ENCODE measurements at places on chromosomes 13 and 19.

DNA sequence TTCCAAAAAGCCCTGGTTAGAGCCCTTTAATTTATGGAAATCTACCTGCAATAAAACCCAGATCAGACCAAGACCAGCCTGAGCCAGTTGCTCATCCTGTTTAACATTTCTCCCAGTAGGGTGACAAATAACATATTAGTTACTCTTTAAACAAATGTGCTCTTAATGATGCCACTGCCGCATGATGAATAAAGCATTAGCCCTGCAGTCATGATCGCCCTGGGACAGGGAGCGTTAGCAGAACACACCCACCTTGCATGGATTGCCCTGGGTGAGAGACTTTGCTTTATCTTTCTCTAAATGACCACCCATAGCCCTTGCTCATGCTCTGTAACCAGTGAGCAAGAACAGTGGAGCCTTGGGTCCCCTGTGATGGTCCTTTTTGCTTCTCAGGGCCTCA is 362.4 kb downstream of the ENOX1 start:
- DNase-seq, result no peak

DNA sequence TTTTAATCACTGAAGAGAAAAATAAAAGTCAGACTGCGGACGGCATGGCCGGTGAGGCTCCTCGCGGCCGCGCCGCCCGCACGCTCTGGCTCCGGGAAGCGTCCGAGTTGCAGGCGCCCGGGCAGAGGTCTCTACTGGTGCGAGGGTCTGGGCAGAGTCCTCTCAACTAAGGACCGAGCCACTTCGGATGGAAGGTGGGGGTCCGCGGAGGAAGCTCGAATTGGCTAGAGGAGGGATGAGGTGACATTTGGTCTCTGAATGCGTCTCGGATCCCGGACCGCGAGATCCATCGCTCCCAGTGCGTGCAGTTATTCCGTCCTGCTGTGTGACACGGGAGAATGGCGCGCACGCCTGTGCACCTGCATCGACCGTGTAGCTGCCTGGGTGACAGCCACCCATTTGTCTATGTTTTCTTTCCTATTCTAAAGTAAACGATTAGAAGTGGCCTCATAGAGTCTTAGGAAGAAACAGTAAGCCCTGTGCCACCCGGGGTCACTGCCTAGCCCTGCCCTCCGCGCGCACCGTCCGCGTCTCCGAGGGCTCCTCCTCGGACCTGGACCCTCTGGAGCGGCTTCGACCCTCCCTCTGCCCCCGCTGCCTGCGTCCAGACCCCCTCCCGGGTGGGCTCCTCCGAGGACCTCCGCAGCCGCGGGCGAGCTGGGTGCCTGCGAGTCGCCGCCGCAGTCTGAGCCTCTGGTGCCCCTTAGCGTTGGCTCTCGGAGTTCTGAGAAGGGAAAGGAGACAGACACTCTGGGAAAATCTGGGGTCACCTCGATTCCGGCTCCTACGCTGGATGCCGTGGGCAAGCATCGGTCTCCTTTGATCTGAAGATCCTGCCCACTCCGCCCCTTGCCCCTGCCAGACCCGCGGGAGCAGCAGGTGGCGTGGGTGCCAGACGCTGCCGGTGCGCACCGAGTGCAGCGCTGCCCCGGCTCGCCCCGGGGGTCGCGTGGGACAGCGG is 347.4 kb downstream of the LIG4 start:
- no peak for DNase-seq

DNA sequence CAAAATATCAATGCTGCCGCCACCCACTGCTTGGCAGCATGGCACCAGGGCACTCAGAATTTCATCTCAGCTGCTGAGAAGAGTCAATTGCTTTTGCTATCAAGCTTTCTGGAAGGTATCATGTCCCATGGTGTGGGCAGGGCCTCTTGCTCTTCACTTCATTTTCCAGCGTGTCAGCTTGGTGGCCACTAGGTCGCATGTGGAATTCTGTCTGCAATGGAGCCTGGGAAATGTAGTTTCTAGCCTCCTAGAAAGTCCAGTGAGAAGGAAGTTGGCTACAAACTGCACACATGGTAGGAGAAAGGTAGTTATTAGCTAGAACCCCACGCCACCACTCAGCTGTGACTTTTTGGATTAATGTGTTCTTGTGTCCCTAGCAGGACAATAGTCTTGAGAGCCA is 105.3 kb downstream of the MYO16 start:
- DNase-seq, result no peak

DNA sequence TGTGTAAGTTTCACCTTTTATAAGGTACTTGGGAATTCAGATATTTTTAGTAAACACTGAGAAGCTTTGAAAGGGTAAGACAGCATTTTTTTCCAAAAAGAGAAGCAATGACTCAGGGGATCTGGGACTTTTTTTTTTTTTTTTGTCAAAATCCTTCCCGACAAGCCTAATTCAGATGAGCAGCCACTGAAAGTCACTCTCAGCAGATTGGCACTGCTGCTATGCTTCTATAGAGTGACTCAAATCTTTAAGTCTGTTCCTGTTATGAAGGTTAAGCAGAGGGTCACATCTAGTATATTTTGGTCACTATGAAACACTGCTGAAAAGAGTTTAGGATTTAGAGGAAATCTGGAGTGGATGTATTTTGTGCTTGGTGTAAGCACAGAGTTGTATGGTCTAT is 571.1 kb downstream of the MYO16 start:
- no peak for DNase-seq

- DNase-seq, result no peak
Observed at GRCh38 chr13:30363725-30364124, 56.4 kb upstream of the KATNAL1 start.

DNA sequence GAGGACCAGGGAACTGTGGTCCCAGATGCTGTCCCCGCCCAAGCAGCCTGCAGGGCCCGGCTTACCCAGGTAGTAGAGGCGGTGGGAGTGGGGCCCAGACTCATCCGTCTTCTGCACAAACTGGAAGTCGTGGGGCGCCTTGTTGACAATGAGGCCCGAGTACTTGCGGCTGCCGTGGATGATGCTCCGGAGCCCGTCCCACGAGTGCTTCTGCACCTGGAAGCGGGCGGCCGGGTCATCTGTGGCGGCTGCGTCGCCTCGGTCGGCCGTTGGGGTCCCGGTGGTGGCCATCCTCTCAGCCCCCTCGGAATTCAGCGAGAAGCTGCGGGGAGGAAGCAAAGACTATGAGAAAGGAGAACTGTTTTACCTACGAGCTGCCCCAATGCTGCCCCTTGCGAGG is 9.6 kb downstream of the DPP9 start:
- DNase-seq, result no peak

GRCh38 chr13:36555151-36555986 is 118.5 kb upstream of the SERTM1 start:
- DNase-seq, result no peak

- no peak for DNase-seq
Observed at GRCh38 chr19:5448374-5448773, 6.8 kb upstream of the ZNRF4 start.

- DNase-seq, result no peak
Observed at GRCh38 chr13:73731564-73731963, 402.6 kb downstream of the KLF12 start.

DNA sequence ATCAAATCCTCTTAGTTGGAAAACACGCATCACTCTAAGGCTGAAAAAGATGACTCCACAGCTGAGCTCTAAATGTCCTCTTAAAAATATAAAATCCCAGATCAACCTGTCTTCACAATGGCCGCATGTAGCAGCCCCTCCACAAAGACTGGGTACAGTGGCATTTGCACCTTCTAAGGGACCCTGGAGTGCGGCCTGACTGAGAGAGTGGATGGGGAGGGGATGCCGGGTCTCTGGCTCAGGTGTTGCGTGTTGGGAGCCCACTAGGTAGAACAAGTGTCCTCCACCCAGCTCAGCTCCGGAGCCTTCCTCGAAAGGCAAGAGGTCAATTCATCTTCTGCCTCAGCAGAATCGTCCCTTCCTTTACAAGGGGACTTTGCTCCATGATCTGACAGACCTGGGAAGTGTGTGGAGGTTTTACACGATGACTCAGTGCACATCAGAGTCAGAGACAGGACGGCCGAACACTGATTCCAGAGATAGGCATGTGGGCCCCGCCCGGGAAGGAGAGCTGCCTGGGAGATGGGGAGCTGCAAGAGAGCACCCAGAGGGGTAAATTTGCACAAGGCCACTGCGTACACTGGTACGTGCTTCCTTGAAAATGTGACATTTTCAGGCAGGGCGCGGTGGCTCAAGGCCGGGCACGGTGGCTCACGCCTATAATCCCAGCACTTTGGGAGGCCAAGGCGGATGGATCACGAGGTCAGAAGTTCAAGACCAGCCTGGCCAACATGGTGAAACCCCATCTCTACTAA is 23.5 kb upstream of the SLC15A1 start:
- DNase-seq, result no peak

- DNase-seq, result no peak
Observed at GRCh38 chr13:100480676-100481075, 107.9 kb downstream of the GGACT start.

- no peak for DNase-seq
Observed at GRCh38 chr13:111120422-111120821, 5.3 kb downstream of the ARHGEF7 start.

GRCh38 chr13:60575142-60575541 is 178.1 kb downstream of the TDRD3 start:
- no peak for DNase-seq

DNA sequence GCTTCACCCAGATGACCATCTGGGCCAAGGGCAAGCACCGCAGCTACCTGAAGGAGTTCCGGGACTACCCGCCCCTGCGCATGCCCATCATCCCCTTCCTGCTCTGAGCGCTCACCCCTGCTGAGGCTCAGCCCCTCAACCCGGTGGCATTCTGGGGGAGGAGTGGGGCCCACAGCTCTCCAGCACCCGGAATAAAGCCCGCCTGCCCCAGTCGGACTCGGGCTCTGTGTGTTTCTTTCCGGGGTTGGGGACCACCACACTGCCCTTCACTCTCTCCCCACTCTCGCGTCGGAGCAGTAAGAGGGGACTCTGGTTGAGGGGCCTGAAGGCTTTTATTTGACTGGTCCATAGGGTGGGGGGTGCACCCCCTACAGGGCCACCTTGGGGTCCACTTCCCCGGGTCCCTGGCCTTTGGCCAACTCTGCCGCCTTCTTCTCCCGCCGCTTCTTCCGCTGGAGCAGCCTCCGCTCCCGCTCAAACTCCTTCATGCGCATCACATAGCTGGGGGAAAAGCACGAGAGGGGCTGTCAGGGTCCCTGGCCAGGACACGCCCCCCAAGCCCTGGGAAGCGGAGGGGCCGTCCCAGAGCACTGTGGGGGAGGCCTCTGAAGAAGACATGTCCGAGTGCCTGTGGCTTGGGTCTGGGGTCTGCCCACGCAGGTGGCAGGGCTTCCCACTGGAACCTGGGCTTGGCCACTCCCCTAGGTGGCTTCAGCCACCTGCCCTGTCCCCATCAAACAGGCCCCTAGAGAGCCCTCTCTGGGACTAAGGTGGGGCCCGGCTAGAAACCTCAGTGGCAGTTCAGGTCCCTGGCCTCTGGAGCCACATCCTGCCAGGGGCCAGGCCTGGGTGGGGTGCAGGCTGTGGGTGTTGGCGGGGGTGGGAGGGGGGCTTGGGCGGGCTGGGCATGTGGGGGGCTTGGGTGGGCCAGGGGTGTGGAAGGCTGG is 5.8 kb downstream of the NDUFB7 start:
- no peak for DNase-seq
